ENCODE measurements at places on chromosomes 5 and 9. TPM values are rescaled to one million over a fixed set of nuclear protein-coding genes. Genes with fewer than 3 reads are reported as not detected.

Gene PTGR1
- 40.3 TPM for total RNA-seq

Gene PCDHGC5
- total RNA-seq, result 3.4 TPM

Gene IFNB1
- total RNA-seq, result not detected

Gene KIF12
- total RNA-seq, result not detected

Gene SOHLH1
- not detected for total RNA-seq

Gene FSTL4
- total RNA-seq, result 3.7 TPM

Gene PIP5K1B
- 2.9 TPM for total RNA-seq

Gene HTR1A
- total RNA-seq, result not detected

Gene NDOR1
- 12.0 TPM for total RNA-seq

Gene ABITRAM
- 16.0 TPM for total RNA-seq

Gene NR2F1
- total RNA-seq, result 97.2 TPM

- no peak for DNase-seq
Observed at GRCh38 chr9:135980926-135981630, 19.9 kb upstream of the UBAC1 start.

DNA sequence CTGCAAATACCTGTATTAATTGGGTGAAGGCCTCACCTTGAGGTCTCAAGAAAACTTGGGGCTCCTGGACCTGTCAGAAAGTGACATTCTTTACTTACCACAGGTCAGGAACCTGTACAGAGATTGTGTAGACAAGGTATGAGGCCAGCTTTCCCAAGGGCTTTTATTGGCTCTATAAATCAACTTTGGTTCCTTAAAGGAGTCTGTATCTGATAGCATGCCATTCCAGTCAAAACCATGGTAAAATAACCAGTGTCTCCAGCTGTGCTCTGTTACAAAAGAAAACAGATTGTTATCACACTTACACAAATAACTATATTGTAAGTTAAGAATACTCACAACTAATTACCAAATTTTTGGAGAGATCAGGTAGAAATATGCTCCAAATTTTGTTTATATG is 64.5 kb downstream of the COL15A1 start:
- DNase-seq, result no peak

DNA sequence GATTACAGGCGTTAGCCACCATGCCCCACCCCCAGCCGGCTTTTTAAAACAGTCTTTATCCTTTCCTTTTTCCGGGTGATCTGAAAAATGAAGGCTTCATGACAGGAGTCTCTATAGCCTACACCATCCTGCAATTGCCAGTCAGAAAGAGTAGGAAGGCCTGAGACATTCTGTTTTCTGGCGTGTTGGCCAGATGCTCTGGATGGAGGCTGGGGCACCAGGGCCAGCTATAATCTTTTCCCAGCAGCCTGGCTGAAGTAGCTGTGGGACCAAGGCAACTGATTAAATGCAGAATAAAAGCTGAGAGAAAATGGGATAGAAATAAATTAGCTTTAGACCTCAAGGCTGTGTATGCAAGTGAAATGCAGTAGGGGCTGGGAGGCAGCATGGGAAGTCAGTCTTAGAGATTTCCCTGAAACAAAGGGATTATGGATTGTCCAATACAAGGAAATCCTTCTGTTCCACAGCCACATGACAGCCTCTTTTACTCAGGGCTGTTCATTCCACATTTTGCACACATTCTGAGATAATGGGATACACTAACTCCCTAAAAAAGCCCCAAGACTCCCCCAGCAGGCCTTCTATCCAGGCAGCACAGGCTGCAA is 116.0 kb upstream of the LRRTM2 start:
- DNase-seq, result peak; percentile 43

DNA sequence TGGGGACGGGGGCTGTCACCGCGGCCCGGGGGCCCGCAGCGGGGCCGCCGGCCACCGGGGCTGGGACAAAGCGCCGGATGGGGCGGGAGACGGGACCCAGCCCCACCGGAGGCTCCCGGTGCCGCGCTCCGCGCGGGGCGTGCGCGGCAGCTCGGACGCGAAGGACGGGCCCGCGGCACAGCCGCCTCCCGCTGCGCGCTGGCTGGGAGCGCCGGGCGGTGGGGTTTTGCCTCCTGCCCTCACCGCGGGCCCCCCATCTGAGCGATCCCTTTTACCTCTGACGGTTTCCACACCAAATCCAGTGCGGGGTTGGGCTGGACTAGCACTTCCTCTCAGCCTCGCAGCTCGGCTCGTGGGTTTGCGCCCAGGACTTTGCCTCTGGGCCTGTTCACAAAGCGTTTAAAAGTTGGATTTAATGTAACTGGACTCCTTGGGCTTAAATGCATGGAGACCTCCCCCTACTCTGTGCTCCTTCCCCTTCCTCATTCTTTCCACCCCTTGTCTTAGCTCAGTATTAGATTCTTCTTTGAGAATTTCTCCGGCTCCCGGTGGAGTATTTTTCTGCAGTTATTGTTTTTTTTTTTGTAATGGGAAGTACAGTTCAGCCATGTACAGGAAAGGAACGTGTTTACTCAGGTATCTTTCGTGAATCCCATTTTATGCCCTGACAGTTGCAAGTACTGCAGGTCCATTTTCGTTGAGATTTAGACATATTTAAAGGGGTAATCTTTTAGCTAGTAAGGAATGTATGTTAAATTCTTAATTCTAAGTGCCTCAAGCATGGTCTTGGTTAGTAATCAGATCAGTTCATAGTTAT is 691 bp downstream of the FCHO2 start:
- DNase-seq, result no peak

DNA sequence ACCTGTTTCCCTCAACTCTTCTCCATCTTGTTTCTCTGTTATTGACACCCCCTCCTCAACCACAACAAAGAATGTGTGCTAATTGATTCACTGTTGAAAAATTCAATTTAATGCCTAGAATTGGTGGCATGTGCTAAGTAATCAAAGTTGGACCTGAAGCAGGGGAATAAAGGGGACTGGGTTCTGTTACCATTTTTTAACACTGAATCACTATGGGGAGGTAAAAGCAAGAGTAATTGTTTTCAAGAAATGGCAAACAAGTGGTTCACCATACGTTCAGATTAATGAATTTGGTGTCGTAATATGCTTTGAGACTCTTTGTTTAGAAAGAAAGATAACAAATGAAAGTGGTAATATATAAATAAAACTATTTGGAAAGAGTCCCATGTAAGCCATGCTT is 17.0 kb upstream of the SSBP2 start:
- DNase-seq, result no peak

DNA sequence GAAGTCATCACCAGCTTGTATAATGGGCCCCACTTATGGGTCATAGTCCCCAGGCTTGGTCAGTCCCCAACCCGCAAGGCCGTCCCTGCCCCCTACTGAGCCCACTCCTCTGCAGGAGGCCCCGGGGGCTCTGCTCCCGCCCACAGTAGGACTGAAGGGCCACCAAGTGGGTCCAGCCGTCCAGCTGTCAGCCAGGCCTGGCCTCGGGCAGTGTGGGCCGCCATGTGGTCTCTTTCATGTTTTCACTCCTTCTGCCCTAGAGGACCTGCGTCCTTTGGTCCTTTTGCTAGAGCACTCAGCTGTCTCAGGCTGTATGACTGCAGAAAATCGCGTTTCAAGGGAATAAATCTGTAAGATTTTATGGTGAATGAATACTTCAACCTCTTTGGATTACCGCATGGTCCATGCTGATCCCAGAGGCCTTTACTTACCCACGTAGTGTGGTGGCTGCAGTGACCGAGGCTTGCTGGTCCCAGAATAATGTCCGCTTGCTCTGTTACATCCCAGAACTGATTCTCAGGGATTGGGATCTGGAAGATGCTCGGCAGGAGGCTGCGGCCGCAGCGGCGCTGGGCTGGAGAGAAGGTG is 105.7 kb upstream of the FAM120A start:
- DNase-seq, result no peak

DNA sequence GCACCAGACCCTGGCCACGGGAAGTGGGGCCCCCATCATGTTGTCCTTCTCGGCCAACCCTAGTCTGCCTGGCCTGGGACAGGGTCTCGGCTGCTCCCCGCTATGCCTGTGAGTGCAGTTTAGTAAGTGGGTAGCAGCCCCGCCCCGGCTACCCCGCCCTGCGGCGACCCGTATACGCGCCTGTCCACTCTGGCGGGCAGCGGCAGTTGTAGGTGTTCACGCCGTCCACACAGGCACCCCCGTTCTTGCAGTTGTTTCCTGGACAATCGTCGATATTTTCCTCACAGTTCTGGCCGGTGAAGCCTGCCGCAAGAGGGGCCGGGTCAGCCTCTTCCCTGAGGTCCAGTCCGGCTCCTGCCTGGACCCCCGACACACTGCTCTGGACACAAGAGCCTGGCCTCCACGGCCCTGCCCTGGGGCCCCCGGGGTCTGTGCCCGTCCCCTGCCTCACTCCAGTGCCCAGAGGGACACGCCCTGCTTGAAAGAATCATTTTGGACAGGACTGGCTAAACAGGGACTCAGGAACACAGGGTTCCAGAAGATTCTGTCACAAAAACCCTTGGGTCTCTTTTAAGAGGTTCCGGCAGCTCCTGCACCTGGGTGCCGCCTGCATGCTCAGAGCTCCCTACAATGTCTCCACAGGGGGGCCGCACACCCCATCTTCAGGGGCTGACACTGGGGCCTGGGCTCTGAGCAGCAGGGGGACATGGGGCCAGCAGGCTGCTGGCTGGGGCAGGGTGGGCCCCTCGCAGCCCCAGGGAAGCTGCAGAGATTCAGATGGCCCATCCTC is 26.4 kb downstream of the NOTCH1 start:
- DNase-seq, result no peak

GRCh38 chr5:113759505-113759904 is 246.0 kb downstream of the YTHDC2 start:
- no peak for DNase-seq

DNA sequence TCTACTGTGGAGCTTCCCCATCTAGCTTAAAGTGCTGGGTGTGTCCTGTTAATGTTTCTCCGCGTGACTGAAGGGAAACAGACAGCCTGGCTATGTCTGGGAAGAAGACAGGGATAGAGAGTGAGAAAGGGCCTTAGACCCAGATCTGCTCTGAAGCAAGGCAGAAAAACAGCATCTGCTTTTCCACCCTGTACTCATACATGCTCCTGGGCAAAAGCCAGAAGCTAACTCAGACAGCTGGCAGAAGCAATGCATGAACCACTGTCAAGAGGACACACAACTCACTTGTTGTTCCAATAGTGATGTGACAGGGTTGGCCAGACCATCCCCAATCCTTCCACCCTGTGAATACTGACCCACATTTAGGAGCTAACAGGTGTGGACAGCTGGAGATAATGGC is 63.3 kb downstream of the DPYSL3 start:
- no peak for DNase-seq

DNA sequence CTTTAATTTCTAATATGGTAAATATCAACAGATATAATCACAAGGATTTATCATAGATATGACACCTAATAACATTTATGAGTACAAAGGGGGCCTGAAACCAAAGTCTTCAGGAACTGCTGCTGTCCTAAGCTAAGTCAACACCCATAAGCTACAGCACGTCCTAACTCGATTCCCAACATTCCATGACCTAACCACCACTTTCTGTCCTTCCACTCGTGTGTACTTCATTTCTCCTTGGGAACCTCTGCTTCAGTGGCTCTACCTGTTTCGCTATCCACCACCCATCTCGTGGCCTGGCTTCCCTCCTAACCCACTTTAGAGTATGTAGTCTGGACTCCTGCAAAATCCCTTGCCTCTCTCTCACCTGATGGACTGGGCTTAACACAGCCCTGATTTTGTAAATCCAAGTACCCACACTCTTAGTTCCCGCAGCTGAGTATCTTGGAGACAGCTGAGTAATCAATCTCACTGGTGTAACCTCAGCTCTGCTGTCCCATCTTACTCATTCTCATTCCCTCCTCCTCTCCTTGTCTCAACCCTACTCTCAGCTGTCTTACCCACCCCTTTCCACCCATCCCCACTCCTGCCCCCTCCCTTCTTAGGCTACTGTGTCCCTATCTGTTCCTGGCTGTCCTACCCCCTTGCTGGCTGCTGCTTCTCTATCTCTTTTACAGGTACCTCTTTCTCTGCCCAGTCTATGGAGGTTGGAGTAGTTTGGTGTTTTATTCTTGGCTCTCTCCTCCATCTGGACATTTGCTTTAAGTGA is 101.8 kb downstream of the MAST4 start:
- no peak for DNase-seq

GRCh38 chr5:89095341-89095740 is 212.4 kb upstream of the MEF2C start:
- DNase-seq, result no peak

GRCh38 chr5:56585999-56586691 is 229.2 kb upstream of the MAP3K1 start:
- DNase-seq, result no peak

GRCh38 chr5:168304349-168304748 is 12.9 kb downstream of the WWC1 start:
- DNase-seq, result no peak

- no peak for DNase-seq
Observed at GRCh38 chr9:117231012-117231411, 183.8 kb downstream of the ASTN2 start.

GRCh38 chr9:16396389-16396788 is 474.1 kb downstream of the BNC2 start:
- no peak for DNase-seq

DNA sequence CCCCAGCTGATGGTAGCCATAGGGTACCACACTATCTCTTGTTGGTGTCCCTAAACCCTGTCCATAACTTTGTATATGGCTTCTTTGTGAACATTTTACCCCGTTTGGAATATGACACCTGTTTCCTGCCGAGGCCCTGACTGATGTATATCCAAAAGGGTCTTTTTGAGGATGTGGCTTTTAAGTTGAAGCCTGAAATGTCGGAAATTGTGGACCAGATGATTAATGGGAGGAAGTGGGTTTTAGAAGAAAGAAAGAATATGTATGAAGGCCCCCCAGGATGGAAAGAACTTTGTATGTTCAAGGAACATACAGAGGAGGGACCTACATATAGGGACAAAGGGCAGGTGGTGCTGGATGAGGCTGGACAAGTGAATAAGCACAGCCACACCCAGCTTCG is 16.7 kb upstream of the TNFSF8 start:
- no peak for DNase-seq

DNA sequence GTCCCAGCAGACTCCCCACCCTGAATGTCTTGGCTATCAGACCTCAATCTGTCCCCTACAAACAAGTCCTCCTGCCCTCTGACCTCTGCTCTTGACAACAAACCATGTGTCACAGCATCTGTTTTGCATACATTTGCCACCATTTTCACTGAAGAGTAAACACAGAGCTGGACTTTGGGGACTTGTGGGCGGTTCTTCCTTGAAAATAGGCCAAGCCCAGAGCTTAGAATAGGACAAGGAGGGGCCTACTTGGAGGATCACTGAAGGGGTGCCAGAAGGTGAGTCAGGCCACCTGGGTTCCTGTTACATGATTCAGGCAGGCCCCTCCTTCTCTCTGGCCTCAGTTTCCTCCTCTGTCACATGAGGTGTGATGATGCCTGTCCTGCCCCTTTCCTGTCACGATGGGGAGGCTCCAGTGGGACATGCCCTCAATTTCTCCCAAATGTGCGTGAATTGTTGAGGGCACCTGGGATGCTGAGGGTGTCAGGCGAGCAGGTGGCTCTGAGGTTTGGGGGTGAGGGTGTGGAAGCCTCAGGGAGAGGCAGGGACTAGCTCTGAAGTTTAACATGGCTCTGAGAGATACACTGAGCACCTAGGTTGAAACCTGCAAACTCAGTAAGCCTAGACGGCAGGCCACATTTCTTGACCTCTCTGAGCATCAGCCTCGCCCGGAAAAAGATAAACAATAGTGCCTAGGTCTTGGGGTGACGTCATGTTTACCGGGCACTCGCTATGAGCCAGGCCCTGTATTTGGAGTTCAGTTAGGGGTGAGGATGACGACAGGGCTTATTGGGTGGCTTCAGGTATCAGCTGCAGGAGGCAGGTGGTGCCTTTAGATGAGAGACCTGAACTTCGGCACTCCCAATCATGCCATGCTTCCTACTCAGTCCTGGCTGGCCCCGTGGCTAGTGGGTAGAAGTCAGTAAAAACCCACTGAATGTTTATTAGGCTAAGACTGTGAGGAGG is 107.6 kb upstream of the PITX1 start:
- peak; percentile 85 for DNase-seq
